ENCODE measurements at places on chromosomes 3 and 15.

DNA sequence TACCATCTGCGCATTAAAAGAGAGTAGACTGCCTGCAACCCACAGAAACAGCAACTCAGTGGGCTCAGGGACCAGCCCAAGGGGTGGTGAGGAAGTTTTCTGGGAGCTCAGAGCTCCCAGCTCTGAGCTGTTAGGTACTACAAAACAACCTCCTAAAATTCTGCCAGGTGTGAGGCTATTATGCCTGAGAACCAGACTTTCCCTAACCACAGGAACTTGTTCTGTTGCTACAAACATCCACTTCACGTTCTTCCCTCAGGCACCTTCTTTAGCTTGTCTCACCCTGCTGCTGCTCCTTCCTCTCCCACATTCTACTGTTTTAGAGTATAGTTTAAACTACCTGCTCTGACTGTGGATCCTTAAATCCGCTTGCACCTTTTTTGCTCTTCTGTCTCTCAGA is 399.4 kb downstream of the ROBO1 start:
- no peak for DNase-seq

GRCh38 chr15:78938658-78939488 is 6.0 kb downstream of the CTSH start:
- no peak for DNase-seq

- DNase-seq = no peak
Measured at GRCh38 chr3:122555275-122556071, 8.6 kb downstream of the PARP9 start.

GRCh38 chr15:23695282-23695681 is 8.2 kb upstream of the NDN start:
- no peak for DNase-seq

- DNase-seq = no peak
Measured at GRCh38 chr3:176964661-176965060, 232.6 kb downstream of the TBL1XR1 start.
